ENCODE measurements at places on chromosomes 2 and 18.

- DNase-seq: no peak
These were observed 45.2 kb upstream of the NYAP2 start for GRCh38 chr2:225354281-225354774.

GRCh38 chr2:16537347-16537746 is 128.3 kb downstream of the CYRIA start:
- no peak for DNase-seq

DNA sequence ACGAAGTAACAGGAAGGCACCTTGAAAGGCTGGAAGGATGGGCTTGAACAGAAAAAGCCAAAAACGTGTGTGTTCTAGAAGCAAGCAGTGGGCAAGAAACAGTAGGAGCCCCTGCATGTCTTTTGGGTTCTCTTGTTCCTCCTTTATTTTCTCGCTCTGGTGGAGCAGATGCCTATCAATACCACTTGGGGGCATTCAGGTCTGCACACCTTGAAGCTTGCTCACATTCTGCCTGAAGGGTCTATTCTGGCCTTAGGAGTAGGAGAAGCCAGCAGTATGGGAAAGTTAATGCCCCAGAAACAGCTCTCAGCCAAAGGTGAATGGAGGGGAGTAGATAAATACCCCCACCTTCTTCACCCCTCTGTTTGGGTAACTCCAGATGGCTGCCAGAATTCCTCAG is 204.5 kb downstream of the TXNL1 start:
- no peak for DNase-seq

DNA sequence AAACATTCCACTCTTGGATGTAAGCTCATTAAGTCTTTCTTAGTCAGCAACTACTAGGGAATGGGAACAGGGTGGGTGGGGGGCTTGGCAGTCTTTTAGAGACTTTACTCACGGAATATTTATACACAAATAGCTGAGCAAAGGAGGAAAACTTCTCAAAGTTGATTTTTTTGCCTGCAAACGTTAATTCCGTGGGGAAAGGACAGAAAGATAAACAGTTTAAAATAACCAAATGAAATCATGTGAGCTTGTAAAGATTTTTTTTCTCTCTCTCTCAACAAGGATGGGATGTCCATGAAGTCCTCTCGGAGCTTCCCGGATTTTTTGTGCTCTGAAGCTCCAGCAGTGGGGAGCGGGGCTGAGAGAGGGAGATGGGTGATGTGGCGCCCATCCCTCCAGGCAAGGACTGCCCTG is 32.2 kb upstream of the MAT2A start:
- no peak for DNase-seq

DNA sequence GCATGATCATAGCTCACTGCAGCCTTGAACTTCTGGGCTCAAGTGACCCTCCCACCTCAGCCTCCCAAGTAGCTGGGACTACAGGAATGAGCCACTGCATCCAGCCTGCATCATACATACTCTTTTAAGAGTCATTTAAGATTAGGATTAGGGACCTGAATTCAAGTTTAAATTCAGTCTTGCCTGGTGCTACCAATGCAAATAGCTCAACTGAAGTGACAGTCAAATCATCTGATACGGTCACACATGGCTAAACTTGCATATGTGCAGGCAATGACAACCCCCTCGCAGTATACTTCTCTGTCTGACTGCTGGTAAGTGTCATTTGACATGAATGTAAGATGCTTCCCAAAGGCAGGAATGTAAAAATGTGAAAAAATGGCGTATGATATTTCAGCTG is 31.8 kb upstream of the TMEM131 start:
- DNase-seq: no peak

DNA sequence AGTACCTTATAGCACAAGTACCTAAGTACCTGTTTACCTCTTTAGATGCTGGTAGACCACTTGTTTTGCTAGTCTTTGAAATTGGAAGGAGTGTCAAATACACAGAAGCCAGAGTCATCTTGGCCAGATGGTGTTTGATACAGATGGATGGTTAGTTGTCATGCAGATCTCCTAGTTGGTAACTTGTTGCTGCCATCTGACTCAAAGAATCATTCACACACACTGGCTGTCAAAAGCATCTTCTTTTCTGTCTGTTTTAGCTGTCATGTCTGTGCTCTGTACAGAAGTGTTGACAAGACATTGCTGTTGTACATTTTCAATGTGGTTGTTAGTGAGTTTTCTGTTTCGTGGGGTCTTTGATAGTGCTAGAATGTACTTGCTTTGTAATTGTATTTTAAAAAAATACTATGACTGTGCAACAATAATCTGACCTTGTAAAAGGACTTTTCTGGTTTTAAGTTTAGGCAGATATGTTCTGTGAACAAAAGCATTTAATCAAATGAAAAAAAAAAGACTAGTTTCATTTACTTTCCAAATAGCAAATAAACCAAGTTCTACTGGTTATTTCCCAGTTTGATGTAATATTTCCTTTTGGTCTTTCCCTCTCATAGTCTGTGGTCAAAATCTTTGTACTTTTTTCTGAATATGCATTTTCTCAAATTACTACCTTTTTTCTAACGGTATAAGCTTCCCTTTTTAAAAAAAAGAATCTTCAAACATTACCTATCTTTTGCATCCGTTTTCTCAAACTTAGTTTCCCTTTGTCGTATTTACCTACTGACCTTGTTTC is 39.9 kb downstream of the TANK start:
- no peak for DNase-seq

- DNase-seq: no peak
These were observed 63.1 kb downstream of the MARCO start for GRCh38 chr2:119005051-119005450.

DNA sequence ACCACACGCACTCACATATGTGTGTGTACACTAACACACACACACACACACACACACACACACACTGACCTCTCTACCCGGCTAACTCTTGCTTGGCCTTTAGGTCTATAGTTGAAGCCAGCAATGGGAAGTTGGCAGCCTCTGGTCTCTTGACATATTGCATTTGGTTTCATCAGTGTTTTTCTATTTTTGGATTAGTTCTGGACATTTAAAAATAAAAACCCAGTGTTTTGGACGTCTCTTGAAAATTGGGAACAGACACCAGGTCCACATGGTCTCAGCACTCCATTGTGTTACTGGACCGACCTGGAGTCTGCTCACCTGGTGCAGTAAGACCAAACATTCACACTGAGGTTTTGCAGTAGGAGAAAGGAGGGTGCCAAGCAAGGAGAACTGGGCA is 50.4 kb upstream of the AFF3 start:
- no peak for DNase-seq

DNA sequence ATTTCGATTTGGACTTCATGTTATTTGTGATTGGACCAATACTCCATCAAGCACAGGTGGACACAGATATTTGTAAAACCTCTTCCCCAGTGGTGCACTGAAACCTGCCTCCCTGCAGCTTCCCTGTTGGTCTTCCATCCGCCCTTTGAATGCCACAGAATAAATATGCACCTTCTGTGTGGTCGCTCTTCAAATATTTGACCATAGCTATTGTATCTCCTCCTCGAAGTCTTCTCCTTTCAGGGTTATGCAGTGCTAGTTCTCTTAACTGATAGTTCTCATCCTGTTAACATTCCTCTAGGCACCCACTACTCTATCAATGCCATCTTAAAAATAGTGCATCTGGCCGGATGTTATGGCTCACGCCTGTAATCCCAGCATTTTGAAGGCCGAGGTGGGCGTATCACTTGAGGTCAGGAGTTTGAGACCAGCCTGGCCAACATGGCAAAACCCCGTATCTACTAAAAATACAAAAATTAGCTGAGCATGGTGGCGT is 12.5 kb downstream of the SPATS2L start:
- DNase-seq: no peak

GRCh38 chr18:41706301-41706700 is 248.7 kb upstream of the PIK3C3 start:
- DNase-seq: no peak

DNA sequence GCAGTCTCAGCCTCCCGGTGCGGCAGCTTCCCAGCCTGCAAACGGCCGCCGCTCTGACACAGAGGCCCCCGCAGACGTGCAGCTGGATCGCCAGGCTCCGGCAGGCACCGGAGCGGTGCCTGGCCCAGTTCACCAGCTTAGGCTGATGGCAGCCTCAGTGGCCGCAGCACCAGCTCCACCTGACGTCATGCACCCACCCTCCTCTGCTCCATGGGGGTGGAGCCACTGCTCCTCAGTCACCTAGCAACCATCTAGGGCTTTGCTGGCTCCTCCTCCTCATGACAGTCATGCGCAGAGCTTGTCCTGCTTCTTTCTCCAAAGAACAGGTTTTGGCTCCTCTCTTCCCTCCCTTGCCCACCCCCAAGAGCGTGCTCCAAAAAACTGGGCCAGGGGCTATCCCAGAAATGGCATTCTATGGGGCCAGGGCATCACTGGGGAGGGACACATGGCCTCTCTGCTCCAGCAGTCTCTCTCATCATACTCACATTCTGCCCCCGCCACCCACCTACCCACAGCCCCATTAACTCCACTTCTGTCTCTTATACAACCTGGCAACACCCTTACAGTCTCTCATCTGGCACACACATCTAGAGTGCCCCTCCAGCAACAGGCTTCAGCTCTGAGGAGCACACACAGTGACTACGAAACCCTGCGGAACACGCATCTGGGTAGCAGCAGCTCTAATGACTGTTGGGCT is 5.5 kb downstream of the DCTN1 start:
- DNase-seq: no peak

GRCh38 chr2:26401739-26402541 is at the start of gene DRC1:
DRC1 (plus strand) TSS chr2:26401920; CDS start chr2:26401990, 70 bp downstream.
- no peak for DNase-seq

GRCh38 chr2:37300578-37300977 is 24.1 kb downstream of the PRKD3 start:
- DNase-seq: no peak

GRCh38 chr2:58398406-58398805 is 157.3 kb upstream of the FANCL start:
- DNase-seq: no peak

GRCh38 chr2:8544171-8544785 is 137.6 kb upstream of the ID2 start:
- DNase-seq: no peak

GRCh38 chr2:101805152-101806088 is 107.9 kb downstream of the MAP4K4 start:
- DNase-seq: no peak

GRCh38 chr2:38722271-38723061 is 28.7 kb downstream of the SRSF7 start:
- peak; percentile 48 for DNase-seq

DNA sequence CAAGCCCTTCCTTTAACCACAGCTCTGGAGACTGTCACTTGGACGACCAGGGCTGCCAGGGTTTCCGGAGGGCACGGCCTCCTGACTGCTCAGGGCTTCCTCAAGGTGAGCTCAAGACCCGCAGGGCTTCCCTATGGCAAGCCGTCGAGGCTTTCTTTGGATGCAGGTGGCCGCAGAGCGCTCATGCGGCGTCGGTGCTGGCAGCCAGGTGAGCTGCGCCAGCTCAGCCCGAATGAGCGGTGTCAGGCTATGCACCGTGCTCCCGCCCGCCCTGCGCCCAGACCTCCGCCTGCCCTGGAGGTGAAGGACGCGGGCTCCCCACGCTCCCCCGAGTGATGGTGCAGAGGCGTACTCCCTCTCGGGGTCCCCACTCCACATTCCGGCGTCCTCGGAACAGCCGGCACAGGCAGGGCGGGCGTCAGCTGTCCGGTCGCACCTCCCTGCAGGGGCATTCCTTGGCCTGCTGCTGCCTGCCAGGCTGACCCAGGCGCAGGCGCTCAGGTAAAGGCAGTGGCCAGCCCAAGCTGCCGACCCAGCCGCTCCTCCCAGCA is 20.8 kb upstream of the TUBB6 start:
- no peak for DNase-seq

DNA sequence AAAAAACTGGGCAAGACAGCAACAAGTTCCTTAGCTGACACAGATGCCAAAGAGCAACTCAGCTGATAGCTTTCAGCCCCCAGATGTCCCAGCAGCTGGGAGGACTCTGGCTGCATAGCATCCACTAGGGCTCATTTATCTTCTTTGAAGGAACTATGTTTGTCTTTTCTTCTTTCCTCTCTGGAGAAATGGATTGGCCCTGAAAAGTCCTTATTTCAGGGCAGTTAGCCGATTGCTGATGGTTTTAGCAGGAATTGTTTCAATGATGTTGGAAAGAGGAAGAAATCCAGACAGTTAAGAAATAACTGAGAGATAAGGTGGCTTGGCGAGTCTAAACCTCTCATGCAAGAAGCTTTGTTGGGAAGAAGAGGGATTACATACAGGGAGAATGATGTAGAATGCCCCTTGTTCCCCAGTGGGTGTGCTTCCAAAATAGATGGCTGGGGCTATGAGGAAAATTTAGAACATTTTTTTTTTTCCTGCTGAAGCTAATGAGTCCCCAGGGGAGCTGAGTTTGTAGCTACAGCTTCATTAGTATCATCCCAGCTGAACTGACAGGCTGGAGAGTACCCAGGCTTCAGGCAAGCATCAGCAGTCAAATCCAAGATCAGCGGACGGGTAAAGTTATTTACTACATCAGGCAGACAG is 33.6 kb upstream of the SERPINE2 start:
- no peak for DNase-seq

GRCh38 chr2:112924360-112924759 is 13.4 kb downstream of the IL37 start:
- DNase-seq: no peak

DNA sequence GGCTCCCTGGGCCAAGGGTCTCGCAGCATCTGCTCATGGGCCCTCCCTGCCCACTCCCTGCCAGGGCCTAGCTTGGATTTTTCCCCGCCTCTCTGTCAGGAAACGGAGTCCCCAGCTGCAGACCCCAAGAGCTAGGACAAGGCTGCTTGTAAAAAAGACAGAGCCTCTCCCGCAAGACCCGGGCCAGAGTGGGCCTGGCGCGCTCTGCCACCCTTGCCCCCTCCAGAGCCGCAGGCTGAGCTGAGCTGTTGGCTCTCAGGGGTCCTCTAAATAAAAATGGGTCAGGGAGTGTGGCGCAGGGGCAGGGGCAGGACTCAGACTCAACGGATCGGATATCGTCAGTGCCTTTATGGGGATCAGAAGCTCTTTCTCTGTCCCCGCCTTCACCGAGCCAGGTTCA is 112.6 kb downstream of the CABLES1 start:
- DNase-seq: no peak

- no peak for DNase-seq
These were observed 63.1 kb downstream of the NAPG start for GRCh38 chr18:10588975-10589374.

DNA sequence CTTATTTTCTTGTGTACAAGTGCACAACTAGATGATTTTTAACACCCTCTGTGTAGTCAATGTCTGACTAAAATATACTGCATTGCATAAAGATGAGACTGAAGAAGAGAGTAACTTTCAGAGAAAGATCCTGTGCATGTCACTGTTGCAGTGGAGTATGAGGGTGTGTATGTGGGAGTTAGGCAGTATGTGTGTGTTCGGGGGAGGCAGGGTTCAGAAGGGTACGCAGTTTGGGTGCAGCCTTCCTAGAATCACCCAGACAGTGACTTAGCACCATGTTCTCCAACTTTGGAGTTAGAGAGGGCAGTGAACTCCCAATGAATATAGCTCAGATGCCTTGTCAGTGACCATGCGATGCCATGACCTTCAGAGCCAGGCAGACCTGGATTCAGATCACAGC is 84.6 kb downstream of the LRATD1 start:
- no peak for DNase-seq

GRCh38 chr2:207285473-207285815 is 119.7 kb upstream of the KLF7 start:
- no peak for DNase-seq

- DNase-seq: no peak
These were observed 100.5 kb upstream of the LMAN1 start for GRCh38 chr18:59459369-59460071.

Data from activated T-cell treated with anti-CD3 and anti-CD28 coated beads, Interleukin-2, amount 50 U/mL, for 4 hours (primary cell).